ENCODE measurements at places on chromosomes 2 and 18.
A peak's percentile ranks its signal among the peaks of the same experiment; 100 is the strongest.

DNA sequence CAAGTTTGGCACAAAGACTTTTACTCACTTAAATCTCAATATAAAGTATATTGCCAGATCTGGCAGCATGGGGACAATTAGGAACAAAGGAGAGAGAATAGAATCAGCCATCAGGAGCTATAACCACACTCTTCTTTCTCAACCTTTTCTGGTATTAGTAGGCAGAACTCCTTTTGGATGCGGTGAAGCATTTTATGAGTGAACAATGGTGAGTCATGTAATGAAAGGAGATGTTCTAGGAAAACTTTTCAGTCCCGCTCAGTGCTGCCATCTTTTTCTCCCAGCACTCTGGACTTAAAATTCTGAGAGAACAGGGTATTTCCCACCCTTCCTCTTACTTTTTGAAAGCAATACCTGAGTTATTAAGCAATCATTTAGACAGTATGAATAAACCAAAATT is 32.2 kb downstream of the PLEKHA3 start:
- no peak for DNase-seq

DNA sequence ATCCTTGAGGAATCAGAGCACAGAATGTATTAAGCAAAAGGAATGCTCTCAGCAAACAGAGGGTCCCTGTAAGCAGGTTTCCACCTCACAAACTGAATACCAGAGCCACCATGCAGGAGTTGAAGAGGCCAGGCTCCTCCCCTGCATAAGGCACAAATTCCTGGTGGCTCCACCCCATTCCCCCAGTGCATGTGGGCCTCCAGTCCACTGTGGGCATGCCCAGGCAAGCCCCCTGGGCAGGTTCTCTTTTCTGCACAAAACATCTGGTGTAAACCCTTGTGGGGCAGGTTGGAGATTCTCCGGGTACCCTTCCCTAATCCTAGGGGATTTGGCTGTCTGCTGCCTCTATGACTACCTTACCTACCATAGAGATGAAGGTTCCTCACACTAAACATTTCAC is 166.5 kb downstream of the PTPRM start:
- no peak for DNase-seq

GRCh38 chr2:132037527-132038178 is 124.1 kb downstream of the ANKRD30BL start:
- peak; percentile 20 for DNase-seq

DNA sequence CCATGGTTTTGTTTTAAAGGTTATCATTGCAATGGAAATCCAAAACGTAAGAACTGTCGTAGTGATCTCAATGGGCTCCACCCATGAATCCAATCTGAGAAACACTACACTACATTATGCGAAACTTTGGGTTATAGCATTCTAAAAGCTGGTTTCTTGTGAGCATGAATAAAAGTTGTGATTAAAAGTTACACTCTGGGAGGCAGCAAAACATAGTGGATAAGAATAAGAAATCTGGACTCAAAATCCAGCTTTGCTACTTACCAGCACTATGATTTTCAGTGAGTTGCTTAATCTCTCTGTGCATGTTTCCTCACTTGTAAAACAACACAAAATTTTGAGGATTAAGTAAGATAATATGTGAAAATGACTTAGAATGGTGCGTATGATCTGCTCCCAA is 25.7 kb upstream of the THOC1 start:
- no peak for DNase-seq

- DNase-seq, result no peak
Observed at GRCh38 chr2:45404807-45405297, 206.2 kb downstream of the SRBD1 start.

DNA sequence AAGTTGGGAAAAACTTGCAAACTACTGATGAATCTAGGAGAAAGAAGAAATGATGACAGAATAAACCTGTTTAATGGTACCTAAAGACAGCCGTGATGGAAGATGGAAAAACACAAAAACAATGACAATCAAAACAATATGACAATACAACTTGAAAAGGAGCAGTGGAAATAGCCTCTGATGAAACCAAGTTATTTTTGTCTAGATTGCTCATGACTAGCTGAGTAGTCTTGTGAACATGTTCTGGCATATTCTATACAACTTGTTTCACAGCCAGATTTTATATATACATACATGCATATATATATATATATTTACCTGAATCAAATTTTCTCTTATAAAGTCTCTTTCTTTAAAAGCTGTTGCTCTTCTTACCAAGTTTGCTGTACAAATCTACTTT is 439.1 kb downstream of the TGIF1 start:
- DNase-seq, result no peak

- DNase-seq, result no peak
Observed at GRCh38 chr2:69961496-69961895, at the start of gene ASPRV1. Gene ASPRV1, minus strand, starts transcription at chr2:69961631. Its CDS starts 195 bp downstream, at chr2:69961436.

- no peak for DNase-seq
Observed at GRCh38 chr2:11989354-11989703, 242.9 kb downstream of the LPIN1 start.

- DNase-seq, result no peak
Observed at GRCh38 chr18:12046046-12046750, 47.4 kb upstream of the ANKRD62 start.

GRCh38 chr18:35117951-35118411 is 76.8 kb downstream of the MAPRE2 start:
- no peak for DNase-seq

- DNase-seq, result no peak
Observed at GRCh38 chr2:168006498-168006897, 240.9 kb downstream of the STK39 start.

DNA sequence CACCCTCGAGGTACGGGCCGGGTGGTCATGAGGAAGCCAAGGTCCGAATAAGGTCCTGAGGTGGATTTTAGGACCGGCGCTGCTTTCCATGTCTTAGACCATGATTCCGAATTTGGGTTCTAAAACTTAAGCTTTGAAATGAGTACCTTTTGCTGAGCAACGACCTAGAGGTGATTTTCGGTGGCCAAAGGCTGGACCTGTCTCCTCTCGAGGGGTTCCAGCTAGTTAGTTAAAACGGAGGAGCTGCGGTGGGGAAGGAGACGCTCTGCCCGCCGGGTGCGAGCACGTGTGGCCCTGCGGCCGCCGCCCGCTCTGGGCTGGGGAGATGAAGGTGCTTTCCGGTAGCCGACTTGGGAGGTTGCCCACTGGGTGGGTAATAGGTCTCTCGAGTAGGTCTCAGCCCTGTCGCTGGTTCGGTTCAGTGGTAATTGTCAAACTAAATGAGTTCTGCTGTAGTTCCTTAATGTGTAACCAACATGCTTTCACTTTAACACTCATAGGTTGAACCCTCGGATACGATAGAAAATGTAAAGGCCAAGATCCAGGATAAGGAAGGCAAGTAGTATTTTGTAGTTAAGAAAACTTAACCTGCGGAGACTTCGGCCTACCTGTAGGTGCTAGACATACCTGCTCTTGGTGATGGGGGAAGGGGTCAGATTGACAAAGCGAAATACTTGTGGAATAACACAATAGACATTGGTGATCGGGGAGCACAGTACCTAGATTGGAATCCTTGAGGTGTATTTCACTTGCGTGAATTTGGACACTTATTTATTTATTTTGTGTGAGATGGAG is 572 bp downstream of the RPS27A start:
- peak; percentile 59 for DNase-seq

DNA sequence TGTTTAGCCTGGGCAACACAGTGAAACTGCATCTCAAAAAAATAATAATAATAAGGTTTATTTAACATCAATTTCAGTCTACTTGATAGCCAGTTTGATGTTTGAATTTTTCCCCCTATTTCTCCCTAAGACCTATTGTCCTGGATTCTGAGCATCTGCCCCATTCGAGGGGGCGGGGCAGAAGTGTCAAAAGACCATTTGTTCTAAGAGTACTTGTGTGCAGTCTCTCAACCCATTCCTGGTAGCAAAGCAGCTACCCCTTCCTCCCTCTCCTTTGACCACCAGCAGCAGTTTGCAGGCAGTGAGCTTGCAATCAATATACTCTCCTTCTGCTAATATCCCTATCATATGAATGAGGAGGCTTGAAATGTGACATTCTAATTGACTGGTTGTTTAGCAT is 71.9 kb downstream of the VWC2L start:
- no peak for DNase-seq

DNA sequence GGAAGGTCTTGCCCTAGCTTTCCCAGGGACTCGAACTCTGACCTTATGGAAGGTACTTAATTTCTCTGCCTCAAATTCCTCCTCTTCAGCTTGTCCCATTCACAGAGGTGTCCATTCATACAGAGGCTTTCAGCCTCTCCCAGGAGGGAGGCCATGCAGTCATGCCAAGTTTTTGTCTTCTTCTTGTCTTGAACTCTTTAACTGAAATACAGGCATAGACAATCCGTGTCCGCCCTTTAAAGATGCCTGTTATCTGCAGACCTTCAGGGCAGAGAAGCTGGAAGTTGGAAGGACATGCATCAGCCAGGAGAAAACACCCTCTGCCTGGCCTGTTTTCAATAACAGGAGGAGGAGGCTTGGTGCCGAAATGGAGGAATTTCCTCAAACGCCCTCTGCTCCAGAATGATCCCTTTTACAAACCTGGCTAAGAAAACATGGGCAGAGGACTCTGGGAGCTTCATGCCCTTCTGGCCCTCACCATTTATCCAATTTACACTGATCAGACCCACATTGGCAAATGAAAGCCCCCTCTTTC is 308.3 kb downstream of the MYCN start:
- no peak for DNase-seq

DNA sequence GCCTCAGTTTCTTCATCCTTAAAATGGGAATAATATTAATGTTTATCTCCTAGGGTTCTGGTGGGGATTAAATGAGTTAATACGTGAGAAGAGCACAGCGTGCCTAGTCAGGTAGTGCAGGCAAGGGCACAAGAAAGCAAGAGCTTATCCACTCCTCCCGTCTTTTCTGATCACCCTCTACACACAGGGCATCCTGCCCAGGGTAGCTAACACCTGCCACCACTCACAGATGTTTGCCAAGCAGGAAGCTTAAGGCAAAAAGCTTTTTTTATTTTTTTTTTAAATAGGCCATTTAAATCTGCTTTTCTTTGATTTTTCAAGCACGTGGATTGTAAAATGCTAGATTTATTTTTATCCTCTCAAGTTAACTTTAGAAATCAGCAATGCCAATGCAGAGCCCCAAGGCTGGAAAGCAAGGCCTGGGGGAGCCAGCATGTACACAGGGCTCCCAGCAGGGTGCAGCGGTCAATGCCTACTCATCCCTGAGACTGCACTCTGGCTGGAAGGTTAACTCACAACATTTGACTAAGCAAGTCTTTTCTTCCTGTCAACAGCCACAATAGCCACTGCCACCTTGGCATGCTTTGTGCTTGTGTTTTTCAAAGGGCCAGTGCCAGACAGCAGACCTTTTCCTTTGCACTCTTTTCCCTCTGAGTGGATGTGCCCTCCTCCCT is 86.5 kb upstream of the ACAA2 start:
- no peak for DNase-seq

GRCh38 chr2:236577481-236578410 is 8.1 kb downstream of the ACKR3 start:
- no peak for DNase-seq

DNA sequence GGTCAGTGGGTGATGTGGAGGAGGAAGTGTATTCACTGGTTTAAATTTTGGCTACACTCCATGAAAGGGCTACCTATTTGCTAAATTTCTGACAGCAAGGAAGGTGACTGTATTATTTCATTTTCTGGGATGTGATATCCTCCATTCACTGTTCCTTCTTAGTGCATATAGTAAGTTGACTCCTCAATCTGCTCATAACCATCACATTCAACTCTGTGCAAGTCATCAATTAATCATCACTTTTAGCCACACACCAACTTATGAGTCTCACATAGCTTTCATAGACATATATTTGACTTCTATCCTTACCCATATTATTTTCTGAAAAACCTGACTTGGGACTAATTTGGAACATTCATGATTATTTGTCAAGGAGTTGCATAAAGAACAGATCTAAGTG is 16.9 kb downstream of the KLHL41 start:
- DNase-seq, result no peak

DNA sequence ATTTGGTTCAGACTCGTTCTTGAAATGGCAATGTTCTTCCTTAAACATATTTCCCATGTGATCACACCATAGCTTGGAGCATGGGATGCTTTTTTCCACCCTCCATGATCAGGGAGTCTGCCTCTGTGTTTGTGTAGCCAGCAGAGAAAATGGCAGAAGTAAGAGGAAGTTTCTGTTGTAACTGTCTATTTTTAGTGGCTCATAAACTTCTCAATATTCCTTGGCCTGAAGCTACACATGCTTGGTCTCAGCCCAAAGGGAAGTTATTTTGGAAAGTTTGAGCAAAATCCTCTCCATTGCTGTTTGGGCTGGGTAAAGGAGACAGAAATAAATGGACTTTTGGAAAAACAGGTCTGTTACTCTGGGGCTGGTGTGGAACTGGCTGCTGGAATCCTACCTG is 33.4 kb upstream of the ITGA6 start:
- peak; percentile 81 for DNase-seq

- DNase-seq, result no peak
Observed at GRCh38 chr2:38546064-38546463, 56.7 kb downstream of the HNRNPLL start.

GRCh38 chr18:2994603-2995432 is 18.1 kb downstream of the LPIN2 start:
- no peak for DNase-seq

DNA sequence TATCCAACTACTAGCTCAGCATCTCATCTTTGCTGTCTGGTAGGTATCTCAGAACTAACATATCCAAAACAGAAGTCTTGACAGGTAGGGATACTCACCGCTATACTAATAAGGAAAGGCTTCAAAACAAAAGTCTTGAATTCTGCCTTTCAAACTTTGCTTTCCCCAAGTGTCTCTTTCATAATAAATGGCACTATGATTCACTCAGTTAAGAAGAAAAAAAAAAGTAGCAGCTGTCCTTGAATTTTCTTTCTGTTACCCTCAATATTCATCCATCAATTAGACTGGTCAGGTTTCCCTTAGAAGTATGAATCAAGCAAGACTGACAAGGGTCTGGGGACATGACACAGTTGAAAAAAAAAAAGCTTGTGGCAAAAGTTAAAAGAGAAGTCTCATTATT is 175.1 kb downstream of the GULP1 start:
- no peak for DNase-seq

- DNase-seq, result no peak
Observed at GRCh38 chr18:42915299-42915698, 200.2 kb downstream of the RIT2 start.

DNA sequence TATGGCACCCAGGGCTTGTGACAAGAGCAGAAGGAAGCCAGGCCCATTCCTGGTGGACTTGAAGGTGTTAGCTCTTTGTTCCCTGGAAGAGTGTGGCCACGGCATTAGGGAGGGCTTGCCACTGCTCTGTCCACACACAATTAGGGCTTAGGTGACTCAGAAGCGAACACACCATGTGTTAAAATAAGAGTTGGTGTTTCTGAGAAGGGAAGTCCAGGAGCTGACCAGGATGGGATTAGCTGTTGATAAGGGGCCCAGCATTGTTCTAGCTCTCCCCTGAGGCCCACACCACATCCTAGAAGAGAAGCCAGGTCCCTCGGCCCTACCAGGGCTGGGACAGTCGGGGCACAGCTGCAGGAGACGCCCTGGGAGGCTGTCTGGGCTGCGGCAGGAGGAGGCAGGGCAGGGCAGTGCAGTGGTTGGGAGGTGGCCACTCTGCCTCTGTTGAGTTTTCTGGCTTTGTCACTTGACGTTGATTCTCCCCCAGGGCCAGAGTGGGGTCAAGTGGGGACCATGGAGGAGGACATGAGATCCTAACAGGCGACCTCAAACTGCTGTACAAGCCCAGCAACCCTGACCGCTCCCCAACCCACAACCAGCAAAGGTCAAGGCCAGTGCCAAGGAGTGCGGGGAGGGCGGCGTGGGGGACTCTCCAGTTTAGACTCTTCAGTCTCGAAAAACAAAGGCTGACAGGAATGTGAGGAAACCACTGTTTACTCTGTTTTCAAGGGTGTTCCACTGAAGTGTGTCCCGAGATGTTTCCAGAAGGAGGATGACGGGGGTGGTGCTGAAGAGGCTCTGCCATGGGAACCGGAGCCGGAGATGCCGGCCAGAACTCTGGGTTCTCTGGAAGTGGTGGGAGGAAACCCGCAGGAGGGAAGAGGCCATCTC is 16.8 kb downstream of the GNLY start:
- DNase-seq, result peak; percentile 33

All from femur (tissue), 1 donor.